ENCODE measurements at places on chromosomes 3 and 15.

DNA sequence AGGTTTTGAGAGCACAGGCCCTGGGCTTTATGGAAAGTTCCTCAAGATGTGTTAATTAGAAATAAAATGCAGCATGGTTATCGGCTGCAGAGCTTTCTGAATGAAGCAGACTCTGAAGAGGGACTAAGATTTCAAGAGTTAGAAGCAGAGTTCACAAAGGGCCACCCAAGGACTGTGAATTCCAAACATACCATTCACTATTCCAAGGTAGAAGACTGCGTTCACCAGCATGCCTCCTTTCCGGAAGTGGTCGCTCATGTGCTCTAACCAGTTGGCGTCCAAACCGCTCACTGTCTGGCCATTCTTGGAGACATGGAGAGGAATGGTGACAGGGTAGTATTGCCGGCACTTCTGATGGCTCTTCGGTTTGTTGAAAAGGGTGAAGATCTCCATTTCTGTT lies 104.9 kb downstream of the OXNAD1 start:
- DNase-seq = no peak

DNA sequence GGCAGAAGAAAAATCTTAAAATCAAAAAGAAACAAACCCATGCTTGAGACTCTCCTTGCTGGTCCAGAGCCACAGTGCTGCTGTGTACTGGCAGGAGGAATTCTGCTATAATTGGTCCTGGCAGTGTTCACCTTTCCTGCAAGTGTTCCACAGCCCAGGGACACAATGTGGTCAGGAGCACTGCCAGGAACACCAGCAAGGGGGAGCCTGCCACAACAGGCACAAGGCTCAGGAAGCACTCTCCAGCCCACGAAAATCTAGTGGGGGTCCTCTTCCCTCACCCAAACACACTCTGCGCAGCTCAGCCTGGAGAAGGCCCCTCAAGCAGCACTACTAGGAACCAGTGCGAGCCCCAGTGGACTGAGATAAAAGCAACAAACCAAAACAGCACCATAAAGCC lies 92.9 kb downstream of the UBE3A start:
- DNase-seq = peak; percentile 78

DNA sequence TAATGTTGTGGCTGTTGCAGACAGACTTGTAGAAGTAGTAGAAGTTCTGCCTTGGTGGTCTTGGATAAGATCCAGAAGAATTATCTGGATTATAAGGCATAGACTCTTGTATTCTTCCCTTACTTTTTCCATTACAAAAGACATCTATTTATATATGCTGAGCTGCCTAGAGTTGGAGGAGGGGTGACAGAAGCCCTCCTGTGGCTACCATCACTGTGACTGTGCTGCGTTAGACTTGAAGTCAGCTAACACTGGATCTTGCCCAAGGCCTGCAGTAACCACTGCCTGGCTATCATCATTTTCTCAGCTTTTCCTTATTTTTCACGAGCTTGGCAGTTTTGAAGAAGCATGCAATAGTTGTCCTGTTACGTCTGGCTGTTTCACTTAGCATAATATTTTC lies 684.8 kb upstream of the BCHE start:
- DNase-seq = no peak

- DNase-seq = no peak
Observed at GRCh38 chr3:59249004-59249403, 199.2 kb upstream of the CFAP20DC start.

DNA sequence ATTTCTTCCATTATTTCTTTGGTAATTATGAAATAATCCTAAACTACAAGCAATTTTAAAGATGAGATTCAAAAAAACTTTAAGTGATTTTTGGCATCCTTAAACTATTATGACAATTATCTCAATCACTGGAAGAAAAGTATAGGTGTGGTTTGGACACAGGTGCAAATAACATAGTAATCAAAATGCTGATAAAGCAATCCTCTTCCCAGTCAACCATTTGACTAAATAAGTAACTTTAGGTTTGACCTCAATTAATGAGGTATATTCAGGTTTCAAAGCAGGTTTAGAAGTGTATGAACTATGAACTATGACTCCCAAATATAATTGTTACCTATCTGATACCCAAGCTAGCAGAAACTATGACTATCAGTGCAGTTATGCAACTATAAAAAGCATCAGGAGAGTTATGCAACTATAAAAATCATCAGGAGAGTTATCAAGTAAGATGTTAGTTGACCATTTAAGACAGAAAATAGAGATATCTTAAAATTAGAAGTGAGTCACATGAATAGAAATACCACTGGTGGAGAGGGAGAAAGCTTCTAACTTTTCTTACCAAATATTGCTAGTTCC lies 8.9 kb upstream of the CNTN3 start:
- no peak for DNase-seq

DNA sequence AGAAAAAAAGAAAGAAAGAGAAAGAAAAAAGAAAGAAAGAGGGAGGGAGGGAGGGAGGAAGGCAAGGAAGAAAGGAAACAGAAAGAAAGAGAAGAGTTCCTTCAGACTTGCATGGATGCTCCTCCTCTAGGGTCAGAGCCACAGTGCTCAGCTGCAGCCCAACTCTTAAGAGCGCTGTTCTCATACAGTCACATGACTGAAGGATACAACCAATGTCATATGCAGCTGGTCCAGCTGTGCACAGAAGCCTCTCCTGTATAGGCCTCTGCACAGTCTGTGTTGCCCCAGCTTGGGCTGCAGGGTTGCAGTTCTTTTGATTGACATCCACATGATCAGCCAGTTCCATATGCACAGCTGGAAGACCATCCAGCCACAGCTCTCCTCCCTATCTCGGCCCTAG lies 86.8 kb upstream of the CTNNB1 start:
- DNase-seq = no peak

DNA sequence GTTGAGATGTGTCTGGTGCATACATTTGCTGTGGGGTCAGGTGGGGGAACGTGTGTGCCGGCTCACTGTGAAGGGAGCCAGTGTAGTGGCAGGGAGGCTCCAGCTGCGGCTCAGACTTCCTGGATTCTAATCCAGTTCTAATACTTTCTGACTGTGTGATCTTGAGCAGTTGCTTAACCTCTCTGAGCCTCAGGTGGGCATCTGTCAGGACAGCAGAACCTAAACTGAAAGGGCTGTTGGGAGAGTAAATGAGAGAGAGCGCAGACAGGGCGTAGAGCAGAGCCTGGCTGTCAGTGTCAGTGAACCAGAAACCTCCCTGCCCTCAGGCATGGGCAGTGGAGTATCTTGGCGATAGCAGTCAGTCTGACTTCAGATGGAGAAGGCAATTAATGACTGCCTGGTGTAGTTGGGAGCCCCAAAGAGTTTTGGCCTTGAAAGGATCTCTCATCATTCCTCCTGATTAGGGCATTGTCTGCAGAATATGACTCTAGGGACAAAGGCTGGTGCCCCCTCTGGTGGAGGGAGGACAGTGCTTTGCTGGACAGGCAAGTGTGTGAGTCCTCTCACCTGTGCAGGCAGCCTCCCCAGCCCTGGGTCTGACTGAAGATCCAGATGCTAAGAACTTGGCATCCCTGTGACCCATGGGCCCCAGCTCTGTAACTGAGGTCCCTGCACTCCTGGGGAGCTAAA lies 9.6 kb downstream of the KBTBD13 start:
- no peak for DNase-seq

- DNase-seq = no peak
Observed at GRCh38 chr3:48119505-48120193, 68.6 kb downstream of the CDC25A start.

DNA sequence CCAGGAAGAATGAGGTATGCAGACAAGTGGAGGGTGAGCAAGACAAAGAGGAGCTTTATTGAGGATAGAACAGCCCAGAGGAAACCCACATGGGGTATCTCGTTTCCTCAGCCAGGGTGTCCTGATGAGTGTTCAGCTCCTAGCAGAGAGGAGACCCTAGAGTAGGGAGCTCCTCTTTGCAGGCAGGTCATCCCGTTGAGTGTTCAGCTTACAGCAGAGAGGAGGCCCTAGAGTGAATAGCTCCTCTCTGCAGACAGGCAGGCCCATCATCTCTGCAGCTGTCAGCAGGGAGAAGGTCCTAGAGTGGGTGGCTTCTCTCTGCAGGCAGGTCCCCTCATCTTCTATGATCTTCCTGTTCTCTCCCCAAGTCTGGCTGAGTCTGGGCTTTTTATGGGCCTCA lies 90.6 kb upstream of the TNFSF10 start:
- no peak for DNase-seq

DNA sequence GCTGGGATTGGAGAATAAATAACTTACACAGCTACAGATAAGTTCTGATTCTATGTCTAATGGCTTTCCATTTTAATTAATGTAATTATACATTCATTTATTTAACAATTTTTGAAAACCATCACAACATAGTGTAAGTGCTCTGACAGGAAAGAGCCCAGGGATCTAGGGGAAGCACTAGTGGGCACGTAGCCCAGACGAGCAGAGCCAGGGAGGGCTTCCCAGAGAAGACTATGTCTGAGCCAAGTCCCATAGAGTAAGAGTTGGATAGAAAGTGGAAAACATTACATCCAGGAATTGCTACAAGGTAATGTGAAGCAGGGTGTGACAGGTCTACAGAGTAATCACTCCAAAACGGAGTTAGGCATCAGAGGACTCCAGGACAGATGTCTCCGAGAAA lies 2.9 kb upstream of the HGD start:
- no peak for DNase-seq

- no peak for DNase-seq
Observed at GRCh38 chr15:63043335-63044076, 959 bp downstream of the TPM1 start.

DNA sequence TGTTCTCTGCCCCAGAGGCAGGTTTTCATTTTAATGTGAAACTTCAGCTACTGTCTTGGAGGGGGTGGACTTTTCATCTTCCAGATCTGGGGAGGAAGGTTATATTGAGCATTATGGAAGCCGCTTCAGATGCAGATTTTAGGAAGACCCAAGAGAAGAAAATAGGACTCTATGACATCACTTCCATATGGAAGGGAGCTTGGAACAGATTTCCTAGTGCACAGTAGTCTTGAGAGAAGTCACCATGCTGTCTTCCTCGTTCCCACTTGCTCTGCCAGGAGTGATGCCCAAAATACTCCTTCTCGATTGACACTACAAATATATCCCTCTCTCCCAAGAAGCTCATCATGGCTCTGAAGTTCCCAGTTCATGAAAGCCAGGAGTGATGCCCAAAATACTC lies 197.2 kb downstream of the ATP10A start:
- DNase-seq = no peak

GRCh38 chr3:2311022-2311421 lies 212.4 kb downstream of the CNTN4 start:
- DNase-seq = no peak

DNA sequence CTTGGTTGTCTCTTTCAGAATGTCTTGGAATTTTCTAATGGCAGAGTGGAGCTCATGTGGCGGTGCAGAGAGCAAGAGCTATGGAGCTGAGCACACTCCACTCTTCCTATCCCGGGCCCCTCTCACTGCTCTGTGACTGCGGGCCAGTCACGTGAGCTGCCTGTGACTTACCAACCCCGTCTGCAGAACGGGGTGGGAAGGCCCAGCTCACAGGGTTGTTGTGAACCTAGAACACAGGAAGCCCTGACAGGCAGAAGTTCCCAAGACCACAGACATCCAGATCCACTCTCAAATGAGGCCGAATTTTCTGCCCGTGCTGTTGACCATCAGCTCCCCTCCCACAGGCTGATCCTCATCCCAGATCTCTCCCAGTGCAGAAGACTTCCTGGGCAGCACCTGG lies 35.5 kb upstream of the PLXNA1 start:
- no peak for DNase-seq

- DNase-seq = no peak
Observed at GRCh38 chr15:93299675-93300074, 210.7 kb upstream of the RGMA start.

All from astrocyte of the cerebellum (primary cell).